IPS-NIHi11 (cell line): ENCODE measurements at places on chromosomes 11 and 22.

GRCh38 chr22:41289671-41290070, 3.7 kb upstream of the RANGAP1 start:
- DNase-seq: no peak

GRCh38 chr22:40472579-40472978, 102.2 kb downstream of the SGSM3 start:
- no peak for DNase-seq

- DNase-seq: no peak
Measured at GRCh38 chr11:126423743-126424142, 68.3 kb downstream of the ST3GAL4 start.

GRCh38 chr11:93577286-93577685, 34.1 kb upstream of the SMCO4 start:
- DNase-seq: no peak

GRCh38 chr11:46360878-46361277, 13.6 kb downstream of the DGKZ start:
- no peak for DNase-seq

GRCh38 chr11:123313262-123313661, 116.8 kb upstream of the GRAMD1B start:
- peak; percentile 33 for DNase-seq

- DNase-seq: no peak
Measured at GRCh38 chr22:30393885-30394284, 2.9 kb upstream of the SEC14L2 start.

- no peak for DNase-seq
Measured at GRCh38 chr11:58994171-58994570, 54.9 kb downstream of the GLYATL1 start.

- no peak for DNase-seq
Measured at GRCh38 chr11:124344346-124344745, 24.3 kb upstream of the OR8D2 start.

DNA sequence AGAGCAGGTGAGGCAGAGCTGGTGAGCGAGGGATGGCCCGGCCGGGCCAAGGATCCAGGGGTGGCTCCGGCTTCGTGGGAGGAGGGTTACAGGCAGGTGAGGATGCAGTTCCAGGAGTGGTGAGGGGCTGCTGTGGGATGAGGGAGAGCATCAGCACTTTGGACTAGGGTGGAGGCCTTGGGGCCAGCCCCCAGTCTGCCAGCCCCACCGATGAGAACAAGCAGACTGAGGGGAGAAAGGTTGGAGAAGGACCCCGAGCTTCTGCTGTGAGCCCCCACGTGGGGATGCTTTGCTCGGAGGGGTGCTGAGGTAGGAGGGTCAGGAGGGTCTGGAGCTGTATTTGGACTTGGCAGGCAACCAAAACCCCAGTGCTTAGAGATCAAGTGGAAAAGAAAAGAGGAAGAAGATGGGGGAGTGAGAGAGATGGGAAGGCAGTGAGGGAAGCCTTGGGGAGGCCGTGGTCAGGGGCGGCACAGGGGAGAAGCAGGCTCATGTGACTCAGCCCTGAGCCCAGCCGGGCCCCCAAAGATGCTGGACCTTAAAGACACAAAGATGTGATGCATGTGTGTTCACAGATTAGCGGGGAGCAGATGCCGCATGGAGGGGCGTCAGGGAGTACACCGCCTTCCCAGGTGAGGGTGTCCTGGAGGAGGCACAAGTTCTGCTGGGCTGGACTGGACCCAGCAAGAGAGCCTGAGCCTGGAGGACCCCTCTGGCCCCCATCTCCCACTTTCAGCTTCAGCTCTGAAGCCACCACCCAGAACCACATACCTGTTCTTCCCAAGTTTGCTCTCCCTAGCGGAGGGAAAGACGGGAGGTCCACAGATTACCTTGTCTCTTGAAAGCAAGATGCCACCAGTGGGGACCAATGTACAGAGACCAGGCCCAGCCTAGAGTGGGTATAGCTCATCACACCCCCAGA, 91.3 kb downstream of the CDKN1C start:
- DNase-seq: no peak

DNA sequence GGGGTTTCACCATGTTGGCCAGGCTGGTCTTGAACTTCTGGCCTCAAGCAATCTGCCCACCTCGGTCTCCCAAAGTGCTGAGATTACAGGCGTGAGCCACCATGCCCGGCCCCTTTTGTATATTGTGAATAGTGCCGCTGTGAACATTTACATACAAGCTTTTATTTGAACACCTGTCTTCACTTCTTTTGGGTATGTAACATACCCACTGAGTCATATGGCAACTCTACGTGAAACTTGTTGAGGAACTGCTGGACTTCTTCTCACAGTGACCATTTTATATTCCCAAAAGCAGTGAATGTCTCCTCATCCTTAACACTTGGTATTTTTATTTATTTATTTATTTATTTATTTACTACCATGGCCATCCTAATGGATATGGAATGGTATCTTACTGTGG, 3.9 kb upstream of the SCT start:
- DNase-seq: no peak

DNA sequence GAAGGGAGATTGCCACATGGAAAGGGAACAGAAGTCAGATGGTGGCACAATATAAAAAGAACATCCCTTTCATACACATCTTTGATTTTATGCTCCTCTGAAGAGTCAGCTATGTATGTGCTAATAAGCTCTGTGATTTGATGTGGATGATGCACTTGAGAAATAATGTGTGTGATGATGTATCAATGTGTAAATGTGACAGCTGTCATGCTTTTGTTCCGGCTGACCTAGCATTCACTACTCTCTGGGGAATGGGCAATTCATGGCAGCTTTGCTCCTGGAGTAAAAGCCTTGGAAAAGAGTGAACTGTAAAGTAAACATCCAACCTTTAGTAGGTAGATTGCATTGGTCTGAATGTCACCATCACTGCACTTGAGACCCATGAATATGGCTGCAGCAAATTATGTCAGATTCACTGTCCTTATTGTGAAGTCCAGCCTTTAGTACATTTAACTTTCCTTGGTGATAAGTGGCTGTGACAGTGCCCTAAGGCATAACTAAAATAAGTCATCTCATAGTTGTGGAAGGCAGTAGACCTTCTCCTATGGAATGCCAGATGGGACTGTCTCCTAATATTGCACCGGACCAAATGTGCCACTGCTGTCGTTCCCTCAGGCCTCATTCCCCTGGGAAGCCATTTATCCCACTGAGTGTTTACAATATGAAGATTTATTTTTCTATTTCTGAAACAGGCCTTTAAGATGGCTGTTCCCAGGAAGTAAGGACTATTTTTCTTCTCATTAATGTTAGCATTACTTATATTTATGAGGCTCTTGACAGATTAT, 178.2 kb upstream of the CCDC90B start:
- no peak for DNase-seq

GRCh38 chr22:23522623-23523251, 57.4 kb downstream of the IGLL1 start:
- no peak for DNase-seq

DNA sequence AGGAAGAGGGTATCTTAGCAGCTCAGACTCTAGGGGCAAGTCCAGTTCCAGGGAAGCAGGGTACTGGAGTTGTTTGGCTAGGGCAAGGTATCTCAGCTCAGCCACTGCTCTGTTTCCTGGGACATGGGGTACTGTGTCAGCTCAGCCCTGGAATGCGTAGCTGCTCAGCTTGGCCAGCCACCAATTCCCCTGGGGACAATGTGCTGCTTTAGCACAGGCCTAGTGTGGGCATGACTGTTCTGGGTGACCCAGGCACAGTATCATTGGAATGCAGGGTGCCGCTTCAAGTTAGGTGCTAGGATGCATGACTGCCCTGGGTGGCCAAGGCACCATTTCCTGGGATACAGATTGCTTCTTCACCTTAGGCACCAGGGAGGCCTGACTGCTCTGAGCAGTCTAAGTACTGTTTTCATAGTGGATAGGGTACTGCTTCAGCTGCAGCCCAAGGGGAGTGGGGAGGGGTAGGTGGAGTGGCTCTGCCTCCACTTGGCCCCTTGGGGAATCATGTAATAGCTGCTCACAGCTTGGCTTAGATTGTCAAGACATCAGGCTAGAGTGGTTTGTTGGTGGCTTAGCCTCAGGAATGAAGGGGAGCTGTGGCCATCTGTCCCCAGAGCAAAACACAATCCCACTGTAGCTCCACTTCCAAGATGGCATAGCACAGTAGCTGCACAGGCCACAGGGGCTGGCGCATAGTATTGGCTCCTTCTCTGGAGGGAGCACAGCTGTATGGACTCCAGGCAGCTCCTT, 36.0 kb downstream of the MADD start:
- no peak for DNase-seq

DNA sequence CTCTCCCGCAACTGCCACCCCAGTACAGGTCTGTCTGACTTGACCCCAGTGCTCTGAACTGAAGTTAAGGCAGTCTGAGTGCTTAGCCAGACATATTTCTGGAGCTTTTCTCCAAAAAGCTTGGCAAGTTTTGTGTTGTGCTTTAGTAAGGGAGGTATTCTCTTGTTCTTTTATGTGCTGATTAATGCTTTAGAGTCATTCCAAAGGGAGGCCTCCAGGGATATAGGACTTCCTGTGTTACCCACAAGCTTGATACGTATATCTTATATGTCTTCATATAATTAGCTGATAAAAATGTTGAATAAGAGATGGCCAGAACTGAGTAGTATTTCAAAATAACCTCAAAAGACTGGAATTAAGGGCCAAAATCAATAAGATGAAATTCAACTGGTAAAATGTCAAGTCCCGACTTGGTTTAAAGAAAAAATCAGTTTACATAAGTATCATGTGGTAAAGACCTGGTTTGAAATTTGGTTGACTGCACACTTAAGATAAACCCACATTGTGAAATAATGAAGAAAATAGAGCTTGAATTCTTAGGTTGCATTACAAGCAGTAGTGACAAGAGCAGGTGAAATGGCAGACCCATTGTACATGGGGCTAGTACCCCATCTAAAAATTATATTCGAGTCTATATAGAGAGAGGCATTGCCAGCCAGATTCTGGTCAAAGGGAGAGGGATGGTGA, 226.9 kb downstream of the SNX19 start:
- no peak for DNase-seq

DNA sequence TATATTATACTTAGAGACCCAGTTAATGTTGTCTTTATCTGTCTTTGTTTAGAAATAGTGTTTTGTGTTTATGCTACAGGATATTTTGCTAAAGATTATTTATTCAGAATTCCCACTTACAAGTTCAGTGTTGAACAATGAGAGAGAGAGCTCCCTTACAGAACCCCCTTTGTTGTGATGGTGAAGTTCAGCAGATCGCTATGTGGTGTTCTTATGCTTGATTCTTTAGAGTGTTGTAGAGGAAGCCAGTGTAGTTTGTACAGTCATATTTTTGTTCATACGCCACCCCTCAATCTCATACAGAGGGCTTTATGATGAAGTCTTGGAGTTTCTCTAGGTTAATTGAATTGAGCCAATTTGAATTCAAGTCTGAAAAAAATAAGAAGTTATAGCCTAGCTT, 150.2 kb downstream of the TMEM135 start:
- DNase-seq: no peak

GRCh38 chr11:73416786-73417185, 40.6 kb downstream of the RELT start:
- no peak for DNase-seq

GRCh38 chr22:33917744-33918406, 2.4 kb downstream of the LARGE1 start:
- no peak for DNase-seq

- DNase-seq: no peak
Measured at GRCh38 chr22:24871611-24872205, 65.7 kb downstream of the SGSM1 start.

DNA sequence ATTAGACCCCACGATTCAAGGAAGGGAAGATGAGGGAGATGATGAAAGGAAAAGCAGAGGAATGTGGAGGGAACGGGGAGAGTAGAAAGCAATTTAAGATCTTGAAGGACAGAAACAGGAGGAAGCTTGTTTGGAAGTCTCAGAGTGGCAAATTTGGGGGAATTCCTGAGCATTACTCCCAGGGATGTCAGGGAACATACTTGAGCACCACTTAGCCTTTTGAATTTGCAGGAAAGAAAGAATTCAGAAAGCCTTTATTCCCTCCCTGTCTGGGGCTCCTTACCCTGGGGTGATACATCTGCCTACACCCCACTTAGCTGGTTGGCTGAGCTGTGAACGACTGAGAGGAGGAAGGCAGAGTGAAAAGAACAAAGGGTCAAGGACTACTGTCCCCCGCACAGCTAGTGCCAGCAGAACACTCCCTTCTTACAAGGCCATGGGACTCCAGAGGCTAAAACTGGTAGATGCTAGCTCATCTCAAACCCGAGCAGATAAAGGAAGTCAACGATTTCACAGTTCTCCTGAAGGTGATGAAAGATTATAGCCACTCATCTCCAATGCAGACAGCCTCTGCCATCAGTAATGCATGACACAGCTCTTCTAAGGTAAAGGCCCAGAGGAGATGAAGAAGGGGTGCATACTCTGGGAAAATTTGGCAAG, 84.0 kb upstream of the AKIP1 start:
- no peak for DNase-seq

- DNase-seq: no peak
Measured at GRCh38 chr11:2463766-2464277, 19.0 kb downstream of the KCNQ1 start.

- no peak for DNase-seq
Measured at GRCh38 chr22:29912605-29913398, 29.8 kb downstream of the MTMR3 start.

DNA sequence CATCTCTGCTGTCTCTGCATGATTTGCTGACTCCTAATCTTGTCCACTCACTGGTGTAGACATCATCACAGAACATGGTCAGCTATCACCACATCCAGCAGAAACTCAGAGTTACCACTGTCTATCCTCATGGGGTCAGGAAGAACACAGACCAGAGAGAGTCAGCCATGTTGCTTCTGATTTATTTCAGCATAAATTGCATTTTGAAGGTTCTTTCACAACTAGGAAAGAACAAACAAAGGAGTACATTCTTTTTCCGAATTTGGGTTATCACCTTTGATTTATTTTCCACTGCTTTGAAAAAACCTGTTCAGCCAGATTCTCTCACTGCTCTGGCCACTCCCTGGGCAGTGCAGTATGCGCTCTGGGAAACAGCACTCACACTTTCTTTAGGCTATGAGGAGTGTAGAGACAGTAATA, 172.0 kb upstream of the MTMR2 start:
- peak; percentile 23 for DNase-seq

DNA sequence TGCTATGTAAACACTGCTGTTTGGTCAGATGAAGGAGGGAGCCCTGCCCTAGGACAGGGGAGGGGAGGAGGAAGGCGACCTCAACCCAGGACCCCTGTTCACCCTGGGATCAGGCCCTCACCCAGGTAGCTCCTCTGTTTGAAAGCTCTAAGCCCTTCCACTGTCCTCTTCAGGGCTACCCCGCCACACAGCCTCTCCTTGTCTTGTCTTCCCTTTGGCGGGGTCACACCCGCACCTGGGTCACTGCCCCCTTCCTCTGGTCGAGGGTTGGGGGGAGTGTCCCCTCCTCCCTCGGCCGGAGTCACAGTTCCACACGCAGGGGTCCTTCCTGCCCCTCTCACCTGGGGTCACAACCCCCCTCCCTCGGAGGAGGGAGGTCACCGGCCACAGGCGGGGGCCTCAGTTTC, 463 bp upstream of the PTPMT1 start:
- DNase-seq: no peak

GRCh38 chr22:17218341-17218740, 894 bp downstream of the ADA2 start:
- no peak for DNase-seq

GRCh38 chr11:71284525-71285092, 32.2 kb upstream of the SHANK2 start:
- no peak for DNase-seq

GRCh38 chr11:92687724-92688123, 281.7 kb upstream of the MTNR1B start:
- DNase-seq: no peak

GRCh38 chr11:103609117-103610066, 427.0 kb upstream of the DDI1 start:
- DNase-seq: peak; percentile 59
